ENCODE measurements at places on chromosomes 6 and 20. TPM values are rescaled to one million over a fixed set of nuclear protein-coding genes. Genes with fewer than 3 reads are reported as not detected.
A peak's percentile ranks its signal among the peaks of the same experiment; 100 is the strongest.

Gene FAM217B
- total RNA-seq: 18.2 TPM

GRCh38 chr6:100806296-100806695 lies 74.8 kb downstream of the ASCC3 start:
- DNase-seq: no peak

DNA sequence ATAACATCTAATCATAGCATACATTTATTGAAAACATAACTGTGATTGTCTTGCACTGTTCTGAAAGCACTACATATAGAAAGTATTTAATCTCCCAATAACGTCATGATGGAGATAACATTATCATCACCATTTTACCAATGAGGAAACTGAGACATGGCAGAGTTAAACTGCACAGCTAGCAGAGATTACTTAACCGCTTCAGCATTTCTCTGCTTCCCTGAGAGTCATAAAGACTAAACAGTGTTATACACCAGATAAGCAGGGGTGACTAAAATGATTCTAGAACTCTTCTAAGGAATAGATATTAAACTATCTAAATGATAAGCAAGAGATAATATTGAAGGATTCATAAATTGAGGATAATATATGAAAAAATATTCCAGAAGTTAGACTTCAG lies 183.2 kb upstream of the BMP5 start:
- no peak for DNase-seq

Gene TP53TG5
- 0.51 TPM for total RNA-seq

Gene CHD6
- total RNA-seq: 40.9 TPM

DNA sequence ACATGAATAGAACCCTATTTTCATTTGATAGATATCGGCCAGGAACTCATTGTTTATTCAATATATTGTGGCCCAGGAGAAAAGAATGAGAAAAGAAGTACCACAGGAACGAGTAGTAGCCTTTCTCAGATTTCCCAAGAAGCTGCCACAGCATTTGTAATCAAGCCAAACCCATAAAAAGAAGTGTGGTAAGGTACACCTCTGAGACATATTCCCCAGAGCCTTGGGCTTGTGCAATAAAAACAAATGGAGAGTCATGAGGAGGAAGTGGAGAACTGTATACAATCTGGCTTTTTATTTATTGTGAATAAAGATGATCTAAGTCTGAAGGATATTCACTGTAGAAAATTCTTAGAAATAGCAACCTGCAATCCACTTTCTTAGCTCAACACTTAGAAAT lies 36.7 kb downstream of the KIF6 start:
- peak; percentile 5 for DNase-seq

DNA sequence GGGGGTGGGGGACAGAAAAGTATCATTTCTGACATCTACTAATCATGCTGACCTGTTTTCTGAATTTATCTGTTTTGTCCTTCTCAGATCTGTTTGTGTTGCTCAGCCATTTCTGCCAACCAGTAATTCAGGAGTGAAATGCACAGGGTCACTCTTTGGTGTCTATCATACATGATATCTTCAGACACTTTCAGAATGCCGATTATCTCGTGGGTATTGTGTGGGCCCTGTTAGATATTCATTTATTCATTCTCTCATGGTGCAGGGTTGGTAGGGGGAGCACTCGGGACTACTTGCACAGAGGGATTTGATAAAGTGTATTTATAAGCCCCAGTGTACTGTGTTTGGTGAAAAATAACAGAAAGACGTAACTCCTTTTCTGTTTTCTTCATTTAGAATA lies 101.2 kb upstream of the CITED2 start:
- DNase-seq: no peak

Measured in prostate gland (tissue), 2 donors.